ENCODE measurements at places on chromosomes 12 and 14.

GRCh38 chr14:20372796-20373195 is 29.4 kb downstream of the PARP2 start:
- DNase-seq: no peak

- DNase-seq: no peak
Measured at GRCh38 chr14:27222671-27223070, 624.8 kb upstream of the NOVA1 start.

DNA sequence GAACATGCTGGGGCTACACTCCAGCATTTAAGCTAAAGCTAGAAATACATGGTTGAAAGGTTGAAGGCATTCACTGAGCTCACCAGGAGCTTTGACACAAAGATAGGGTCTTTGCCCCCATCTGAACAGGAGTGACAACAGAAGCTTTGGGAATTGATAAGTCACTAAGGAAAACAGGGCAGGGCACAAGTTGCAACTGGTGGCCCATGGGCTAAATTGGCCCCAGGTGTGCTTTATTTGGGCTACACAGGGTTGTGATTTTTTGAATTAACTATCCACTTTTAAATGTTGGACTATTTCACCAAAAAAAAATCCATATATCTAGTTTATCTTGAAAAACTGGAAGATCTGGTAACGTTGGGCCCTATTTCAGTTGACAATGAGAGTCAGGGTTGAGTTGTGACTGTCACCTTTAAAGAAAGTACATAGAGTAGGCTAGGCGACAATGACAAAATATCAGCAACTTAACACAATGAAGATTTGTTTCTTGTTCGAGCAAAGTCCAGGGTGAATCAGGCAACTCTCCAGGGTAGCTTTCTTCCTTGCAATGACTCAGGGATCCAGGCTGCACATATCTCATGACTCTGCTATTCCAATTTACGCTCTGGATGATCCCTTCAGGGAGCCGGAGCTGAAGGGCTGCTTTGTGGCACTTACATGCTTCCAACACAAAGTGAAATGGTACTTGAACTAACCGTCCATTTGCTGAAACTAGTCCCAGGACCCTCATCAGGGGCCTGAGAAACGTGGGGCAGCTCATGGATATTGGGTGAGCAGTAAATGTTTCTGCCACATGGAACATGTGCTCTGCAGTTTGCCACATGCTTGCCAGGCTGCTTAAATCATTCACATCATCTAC is 13.3 kb upstream of the EIF4B start:
- no peak for DNase-seq

GRCh38 chr14:32588448-32589320 is 259.6 kb downstream of the AKAP6 start:
- DNase-seq: peak; percentile 15

- DNase-seq: no peak
Measured at GRCh38 chr12:81541121-81541520, 218.0 kb downstream of the PPFIA2 start.

DNA sequence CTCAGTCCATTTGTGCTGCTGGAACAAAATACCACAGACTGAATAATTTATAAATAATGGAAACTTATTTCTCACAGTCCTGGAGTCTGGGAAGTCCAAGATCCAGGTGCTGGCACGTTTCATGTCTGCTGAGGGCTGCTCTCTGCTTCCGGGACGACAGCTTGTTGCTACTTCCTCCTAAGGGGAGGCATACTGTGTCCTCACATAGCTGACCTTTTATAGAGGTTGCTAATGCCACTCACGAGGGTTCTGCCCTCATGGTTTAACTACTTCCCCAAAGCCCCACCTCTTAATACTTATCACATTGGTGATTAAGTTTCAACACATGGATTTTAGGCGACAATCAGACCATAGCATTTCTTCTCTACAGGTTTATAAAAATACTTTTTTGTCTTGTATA is 411.1 kb downstream of the NRXN3 start:
- no peak for DNase-seq

GRCh38 chr14:63032076-63032475 is 13.2 kb downstream of the KCNH5 start:
- DNase-seq: no peak

DNA sequence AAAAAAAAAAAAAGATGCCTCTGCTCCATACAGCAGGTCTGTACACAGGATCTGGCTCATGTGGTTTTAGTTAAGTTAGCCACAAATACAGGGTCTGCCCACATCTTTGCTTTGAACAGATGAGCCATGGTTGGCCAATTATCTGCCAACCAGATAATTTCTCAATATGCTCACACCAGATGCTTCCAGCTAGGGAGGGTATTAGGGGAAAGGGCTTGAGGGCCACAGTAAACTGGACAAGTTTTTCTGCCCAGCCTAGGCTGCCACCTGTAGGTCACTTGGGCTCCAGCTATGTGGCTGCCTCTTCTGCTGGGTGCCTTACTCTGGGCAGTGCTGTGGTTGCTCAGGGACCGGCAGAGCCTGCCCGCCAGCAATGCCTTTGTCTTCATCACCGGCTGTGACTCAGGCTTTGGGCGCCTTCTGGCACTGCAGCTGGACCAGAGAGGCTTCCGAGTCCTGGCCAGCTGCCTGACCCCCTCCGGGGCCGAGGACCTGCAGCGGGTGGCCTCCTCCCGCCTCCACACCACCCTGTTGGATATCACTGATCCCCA is 776 bp downstream of the RDH5 start:
- DNase-seq: peak; percentile 86

DNA sequence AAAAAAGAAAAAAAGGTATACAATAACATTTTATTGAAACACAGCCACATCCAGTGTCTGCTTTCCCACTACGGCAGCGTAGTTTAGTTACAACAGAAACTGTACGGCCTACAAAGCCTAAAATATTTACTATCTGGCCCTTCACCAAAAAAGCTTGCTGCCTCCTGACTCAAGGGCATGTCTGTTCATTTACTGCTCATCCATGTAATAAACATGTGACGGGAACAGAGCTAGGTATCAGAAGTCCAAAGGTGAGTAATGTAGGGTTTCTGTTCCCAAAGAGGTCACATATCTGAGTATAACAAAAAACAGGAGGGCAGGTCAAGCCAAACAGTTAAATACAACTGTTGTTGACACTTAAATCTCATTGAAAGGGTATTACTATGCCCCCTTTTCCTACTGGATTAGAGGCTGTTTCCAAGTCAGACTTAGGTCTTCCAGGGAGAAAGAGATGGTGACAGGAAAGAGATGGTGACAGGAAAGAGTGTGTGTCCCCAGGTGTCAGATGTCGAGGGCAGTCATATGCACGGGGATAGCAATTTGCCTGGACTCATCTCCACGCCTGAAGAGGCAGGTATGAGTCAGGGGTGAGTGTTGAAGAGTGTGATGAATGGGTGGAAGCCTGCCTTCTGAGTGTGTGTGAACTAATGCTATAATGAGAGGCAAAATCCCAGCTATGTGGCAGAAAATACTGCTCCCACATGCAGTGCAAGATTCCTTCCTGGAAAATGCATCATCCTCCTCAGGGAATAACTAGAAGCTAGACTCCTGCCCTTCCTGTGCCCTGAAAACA is 77.7 kb downstream of the MAP3K9 start:
- no peak for DNase-seq

DNA sequence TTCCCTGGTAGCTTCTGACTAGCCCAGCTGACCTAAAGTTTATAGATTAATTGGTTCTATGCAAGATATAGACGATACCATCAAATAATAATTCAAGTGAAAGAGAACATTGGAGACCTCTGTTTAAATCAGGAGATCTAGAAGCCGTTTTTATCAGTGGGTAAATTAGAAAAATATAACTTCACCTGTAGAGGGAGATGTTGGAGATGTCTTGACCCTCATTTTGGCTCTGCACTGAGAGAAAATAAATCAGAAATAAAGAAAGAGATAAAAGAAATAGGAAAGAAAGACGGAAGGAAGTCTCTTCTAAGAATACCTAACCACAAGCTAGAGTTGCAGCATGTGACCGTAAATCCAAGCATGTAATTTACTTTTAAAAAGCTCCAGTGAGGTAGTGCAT is 684.5 kb downstream of the C12orf50 start:
- DNase-seq: no peak

- DNase-seq: no peak
Measured at GRCh38 chr12:46179693-46180452, 89.0 kb downstream of the SLC38A1 start.

GRCh38 chr14:83384253-83384652 is 1850.6 kb upstream of the SEL1L start:
- no peak for DNase-seq

All from dermis microvascular lymphatic vessel endothelial cell (primary cell).